ENCODE measurements at places on chromosomes 11 and 22.

DNA sequence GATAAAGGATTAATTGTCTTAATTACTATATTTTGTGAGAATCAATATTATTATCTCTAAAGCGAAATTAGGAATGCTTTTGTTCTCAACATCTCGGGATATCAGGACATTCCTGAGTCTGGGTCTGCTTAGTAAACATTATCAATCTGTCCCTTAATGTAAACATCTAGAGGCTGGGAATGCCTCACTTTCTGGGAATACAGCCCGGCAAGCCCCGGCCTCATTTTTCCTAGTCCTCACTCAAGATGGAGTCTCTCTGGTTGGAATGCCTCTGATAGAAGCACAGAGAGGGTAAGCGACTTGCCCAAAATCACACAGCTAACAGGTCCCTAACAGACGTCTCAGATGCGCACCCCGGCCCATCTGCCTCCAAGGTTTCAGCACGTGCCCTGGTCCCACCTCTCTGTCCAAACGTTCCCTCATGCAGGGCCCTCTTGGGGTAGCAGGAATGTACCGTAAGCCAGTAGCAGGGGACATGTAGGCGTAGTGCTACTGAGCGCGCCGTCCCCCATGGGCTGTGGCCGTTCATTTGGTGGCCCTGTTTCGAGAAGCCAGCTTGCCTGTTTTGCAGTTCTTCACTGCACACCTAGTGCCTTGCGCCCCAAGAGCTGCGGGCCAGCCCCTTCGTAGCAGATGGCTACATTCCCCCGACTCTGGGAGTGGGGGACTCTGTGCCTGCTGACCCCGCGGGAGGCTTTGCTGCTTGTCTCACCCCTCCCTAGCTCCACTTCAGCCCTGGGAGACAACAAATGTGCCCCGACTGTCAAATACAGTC is 62.2 kb upstream of the FADD start:
- no peak for DNase-seq

- no peak for DNase-seq
These were observed 26.8 kb downstream of the CLDN25 start for GRCh38 chr11:113806406-113806805.

GRCh38 chr11:68479390-68479789 is 18.8 kb downstream of the PPP6R3 start:
- DNase-seq: no peak

DNA sequence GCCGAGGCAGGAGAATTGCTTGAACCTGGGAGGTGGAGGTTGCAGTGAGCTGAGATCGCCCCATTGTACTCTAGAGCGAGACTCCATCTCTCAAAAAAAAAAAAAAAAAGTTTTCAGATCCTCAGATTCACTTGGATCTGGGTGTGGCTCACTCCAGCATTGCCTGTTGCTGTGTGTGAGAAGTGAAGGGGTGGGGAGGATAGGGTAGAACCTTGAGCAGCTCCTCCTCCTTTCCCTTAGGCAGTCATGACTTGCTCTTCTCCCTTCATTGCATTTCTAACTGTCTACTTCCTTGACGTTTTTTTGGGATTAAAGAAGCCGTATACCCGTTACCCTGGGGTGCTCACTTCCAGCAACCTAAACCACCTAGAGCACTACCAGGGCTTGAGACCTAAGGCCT is 63.1 kb upstream of the YWHAH start:
- DNase-seq: no peak

DNA sequence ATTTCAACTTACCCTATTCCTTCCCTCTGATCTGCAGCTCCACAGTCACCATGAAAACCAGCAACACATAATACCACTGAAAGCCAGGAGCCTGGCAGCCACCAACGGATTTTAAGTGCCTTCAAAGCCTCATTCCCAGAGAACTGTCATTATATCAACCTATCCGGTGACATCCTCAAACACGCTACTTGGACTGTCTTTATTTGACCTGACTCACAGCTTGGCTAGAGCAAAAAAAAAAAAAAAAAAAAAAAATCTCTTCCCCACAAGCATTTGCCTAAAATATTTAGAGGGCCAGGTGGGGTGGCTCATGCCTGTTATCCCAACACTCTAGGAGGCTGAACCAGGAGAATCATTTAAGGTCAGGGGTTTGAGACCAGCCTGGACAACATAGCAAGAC is 32.4 kb upstream of the ARHGAP32 start:
- no peak for DNase-seq

GRCh38 chr22:17085277-17086181 is 729 bp downstream of the IL17RA start:
- no peak for DNase-seq

GRCh38 chr11:126408496-126408895 is 53.0 kb downstream of the ST3GAL4 start:
- no peak for DNase-seq

Data from SIG-M5 (cell line).